GM18507 (cell line): ENCODE measurements at places on chromosomes 13 and 19.

GRCh38 chr13:46041419-46041839, 11.1 kb downstream of the ZC3H13 start:
- no peak for DNase-seq

GRCh38 chr13:103007427-103007762, 58.8 kb downstream of the SLC10A2 start:
- DNase-seq: no peak

- no peak for DNase-seq
These were observed 7.8 kb upstream of the NTN5 start for GRCh38 chr19:48680436-48681126.

DNA sequence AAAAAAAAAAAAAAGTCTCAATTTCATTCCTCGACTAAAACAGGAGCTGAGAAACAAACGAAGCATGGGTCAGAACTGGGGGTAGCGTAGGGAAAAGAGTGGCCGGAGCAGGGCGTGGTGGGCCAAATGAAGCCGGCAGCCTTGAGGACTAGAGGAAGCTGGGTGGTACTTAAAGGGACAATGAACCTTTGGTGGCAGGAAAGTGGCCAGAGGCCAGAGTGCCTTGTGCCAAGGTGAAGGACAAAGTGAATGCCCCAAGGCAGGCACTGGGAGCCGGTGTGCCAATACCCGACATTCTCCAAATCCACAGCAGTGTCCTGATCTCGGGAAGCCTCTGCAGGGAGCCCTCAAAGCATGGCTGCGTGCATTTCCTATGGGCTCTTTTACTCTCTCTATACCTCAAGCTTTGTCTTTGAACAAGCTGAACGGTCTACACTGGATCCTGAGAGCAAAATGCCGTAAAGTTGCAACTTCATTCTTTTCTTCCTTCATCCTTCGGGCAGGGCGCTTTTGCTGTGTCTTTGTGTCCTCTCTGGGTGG, 195.0 kb upstream of the KL start:
- no peak for DNase-seq

- no peak for DNase-seq
These were observed 23.5 kb downstream of the EBPL start for GRCh38 chr13:49667773-49668172.

- no peak for DNase-seq
These were observed 28.2 kb downstream of the HPN start for GRCh38 chr19:35069696-35070095.

DNA sequence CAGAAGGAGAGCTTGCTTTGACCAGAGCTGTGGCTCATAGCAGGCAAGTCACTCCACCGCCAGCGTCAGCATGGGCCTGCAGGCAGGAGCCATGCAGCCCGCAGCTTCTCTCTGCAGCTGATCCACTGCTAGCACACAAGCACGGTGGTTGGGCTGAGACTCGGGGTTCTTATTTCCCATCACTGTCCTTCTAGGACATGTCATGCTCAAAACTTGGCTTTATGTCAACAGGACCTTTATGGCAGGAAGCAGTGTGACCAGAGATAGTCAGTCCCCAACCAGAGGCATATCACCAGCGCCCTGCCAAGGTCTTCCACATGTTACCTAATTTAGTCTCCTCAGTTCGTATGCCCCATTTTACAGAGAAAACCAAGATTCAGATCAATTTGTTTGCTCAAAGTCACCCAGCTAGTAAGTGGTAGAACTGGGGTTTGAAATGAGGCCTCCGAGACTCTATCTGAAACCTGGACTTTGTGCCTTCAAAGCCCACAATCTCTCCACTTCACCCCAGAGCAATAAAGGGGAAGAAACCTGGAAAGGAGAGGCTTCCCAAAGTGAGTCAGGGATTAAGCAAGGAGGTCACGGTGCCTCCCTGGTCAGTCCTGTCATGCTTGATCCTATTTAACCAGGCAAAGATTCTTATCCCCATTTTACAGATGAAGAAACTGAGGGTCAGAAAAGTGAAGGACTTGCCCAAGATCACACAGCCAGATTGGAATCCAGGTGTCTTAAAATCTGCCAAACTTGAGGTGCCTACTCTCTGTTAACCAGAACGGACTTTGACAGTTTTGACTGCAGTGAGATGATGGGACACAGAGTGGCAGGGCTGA, 5.1 kb downstream of the TMEM272 start:
- no peak for DNase-seq
